ENCODE measurements at places on chromosomes 2 and 18. TPM values are rescaled to one million over a fixed set of nuclear protein-coding genes. Genes with fewer than 3 reads are reported as not detected.

GRCh38 chr2:190636361-190636760 is 12.5 kb upstream of the NAB1 start:
- DNase-seq: peak; percentile 85

- DNase-seq: no peak
These were observed 46.7 kb upstream of the STK17B start for GRCh38 chr2:196218106-196218505.

ATP6V1C2 gene
- total RNA-seq: under 0.01 TPM

DNA sequence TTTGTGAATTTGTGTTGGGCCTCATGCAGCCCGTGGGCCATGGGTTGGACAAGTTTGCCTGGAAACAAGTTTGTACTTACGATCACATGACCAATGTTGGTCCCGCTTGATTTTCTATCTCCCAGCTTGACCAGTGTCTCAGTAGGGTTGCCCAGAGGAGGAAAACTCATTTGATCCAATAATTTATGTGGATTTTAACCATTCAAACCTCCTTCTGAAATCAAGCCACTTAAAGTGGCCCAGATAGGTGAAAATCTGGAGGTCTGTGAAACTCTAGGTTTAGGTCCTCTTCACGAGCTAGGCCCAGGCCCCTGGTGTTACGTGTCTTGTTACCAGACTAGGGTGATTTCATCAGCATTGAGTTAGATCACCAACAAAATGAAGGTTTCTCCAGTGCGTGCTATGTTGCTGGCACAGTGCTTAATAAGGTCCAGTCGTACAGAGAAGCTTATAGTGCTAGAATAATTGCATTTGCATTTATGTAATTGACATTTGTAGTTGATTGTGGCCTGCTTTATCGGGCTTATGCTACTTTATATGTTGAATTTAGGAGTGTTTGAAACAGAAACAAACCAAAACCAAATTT is 4.4 kb downstream of the ACTR2 start:
- DNase-seq: no peak

ZFP36L2 gene
- total RNA-seq: 7.7 TPM

SULT6B1 gene
- not detected for total RNA-seq

- DNase-seq: no peak
These were observed 241.8 kb downstream of the CPS1 start for GRCh38 chr2:210798180-210798579.

CAPN13 gene
- total RNA-seq: not detected

GRCh38 chr2:68110102-68110501 is 47.3 kb upstream of the C1D start:
- DNase-seq: no peak

GRCh38 chr2:233079473-233079877 is 19.3 kb downstream of the INPP5D start:
- no peak for DNase-seq

DNA sequence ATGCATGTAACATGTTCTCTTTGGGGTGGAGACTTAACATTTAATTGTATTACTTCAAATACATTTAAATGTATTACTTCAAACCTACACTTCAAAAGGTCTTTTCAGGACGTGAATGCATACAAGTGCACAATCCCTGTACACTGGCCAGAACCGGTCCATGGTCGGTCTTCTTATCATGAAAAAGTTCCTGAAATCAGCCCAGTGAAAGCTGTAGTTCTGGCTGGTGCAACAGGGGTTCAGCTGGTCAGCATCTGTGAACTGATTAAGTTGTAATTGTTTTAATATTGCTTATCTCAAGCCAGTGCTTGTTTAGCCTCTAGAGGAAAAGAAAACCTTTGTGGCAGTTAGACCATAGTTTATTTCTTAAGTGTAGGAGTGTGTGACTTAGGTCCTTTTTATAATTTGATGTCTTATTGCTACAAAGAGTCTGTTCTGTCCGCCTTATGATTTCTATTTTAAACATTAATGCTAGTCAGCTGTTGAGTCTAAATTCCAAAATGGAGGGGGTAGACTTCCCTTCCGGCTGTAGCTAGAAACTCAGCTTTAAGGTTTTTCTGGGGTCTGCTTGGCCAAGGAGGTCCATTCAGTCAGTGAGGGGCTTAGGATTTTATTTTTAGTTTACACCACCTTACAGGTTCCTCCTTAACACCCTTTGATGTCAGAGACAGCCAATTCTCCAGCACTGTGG is 768 bp upstream of the CYBRD1 start:
- DNase-seq: no peak

- DNase-seq: no peak
These were observed 55.5 kb upstream of the RAB6D start for GRCh38 chr2:131419441-131419840.

DNA sequence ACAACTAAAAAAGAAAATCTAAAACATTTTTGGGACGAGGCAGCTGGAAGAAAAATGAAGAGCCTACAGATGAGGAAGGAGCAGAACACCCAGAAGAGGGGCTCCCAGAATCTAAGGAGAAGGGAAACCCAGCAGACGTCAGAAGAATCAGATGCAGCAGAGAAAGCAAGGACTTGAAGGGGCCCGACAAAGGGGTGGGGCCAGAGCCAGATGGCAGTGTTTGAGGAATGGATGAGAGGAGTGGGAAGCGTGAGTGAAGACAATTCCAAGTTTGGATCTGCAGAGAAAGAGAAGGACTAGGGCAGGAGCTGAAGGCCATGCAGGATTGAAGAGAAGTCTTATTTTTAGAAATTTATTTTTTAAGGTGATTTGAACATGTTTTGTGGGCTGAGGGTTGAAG is 19.3 kb downstream of the PTMA start:
- DNase-seq: no peak
